ENCODE measurements at places on chromosomes 1 and 21.

GRCh38 chr1:173946380-173946921 lies 29.3 kb upstream of the SERPINC1 start:
- no peak for DNase-seq

DNA sequence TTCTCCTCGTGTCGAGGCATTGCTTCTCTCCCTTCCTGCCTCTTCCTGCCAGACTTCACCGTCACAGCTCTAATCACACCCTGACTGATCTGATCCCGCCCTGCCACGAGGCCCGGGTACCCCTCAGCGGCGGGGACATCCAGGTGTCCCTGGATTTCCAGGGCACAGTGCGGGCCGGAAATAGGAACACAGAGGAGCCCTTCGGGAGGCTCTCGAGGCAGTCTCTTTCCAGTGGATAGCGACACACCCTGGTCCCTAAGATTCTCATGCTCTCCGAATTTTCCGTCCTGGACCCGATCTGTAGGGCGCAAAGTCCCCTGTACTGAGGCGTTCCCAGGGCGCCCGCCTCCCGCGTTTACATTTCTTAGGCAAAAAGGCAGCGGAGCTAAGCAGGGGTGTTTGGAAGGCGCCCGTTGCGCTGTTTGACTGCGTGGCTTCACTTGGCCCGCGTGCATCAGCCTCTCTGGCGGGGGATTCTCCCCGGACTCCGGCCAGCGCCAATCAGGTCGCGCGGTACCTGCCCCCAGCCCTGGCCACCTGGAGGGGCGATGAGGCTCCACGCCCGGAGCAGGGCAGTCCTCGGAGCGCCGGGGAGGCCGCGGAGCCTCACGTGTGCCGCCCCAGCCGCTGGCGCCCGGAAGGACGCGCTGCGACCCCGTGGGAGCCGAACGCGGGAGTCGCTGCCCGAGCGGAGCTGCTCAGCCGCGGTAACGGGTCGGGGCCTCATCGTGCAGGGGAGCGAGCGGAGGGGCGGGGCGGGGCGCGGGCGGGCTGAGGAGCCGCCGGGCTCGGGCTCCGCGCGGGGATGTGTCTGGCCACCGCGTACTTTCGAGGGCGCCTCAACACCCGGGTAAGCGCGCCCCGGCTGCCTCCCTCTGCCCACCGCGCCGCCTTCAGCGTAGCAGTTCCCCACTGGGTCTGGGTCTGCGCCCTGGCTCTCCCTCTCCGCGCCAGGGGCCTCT lies at the start of gene FAM163A:
Gene FAM163A (plus strand): TSS at position 575 of the 962 bp plus-strand sequence. CDS start 69,807 bp downstream, outside the sequence.
- DNase-seq: no peak

DNA sequence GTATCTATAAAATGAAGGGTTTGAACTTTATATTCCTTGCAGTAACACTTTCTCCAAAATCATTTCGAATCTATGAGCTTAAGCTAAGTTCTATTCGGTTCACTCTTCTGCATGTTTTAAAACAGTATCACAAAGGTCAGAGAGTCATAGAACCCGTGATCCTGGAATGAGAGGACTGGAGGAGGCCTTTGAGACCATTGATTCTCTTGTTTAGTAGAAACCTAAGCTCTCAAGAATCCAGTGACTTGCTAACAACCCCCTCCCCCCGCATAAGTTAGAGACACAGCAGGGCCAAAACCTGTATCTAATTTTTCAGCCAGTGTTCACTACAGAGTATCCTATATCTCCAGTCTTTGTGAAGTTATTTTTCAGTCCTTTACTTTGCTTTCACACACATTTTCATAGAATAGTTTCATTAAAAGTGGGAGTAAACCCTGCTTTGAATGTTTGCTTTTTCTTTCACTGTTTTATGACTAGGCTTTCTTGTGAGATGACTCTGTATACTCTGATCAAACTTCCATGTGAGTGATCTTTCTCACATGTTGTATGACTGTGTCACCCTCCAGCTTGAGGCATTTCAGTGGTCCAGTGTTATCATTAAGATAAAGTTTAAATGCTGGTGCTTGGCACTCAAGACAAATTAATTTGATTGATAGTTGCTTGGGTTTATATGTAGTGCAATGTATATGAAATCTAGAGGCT lies 275.4 kb upstream of the SGIP1 start:
- DNase-seq: no peak

- DNase-seq: no peak
These were observed 31.8 kb downstream of the ABCG1 start for GRCh38 chr21:42250422-42251403.

- DNase-seq: no peak
These were observed 105.6 kb upstream of the USH2A start for GRCh38 chr1:216528816-216529215.

DNA sequence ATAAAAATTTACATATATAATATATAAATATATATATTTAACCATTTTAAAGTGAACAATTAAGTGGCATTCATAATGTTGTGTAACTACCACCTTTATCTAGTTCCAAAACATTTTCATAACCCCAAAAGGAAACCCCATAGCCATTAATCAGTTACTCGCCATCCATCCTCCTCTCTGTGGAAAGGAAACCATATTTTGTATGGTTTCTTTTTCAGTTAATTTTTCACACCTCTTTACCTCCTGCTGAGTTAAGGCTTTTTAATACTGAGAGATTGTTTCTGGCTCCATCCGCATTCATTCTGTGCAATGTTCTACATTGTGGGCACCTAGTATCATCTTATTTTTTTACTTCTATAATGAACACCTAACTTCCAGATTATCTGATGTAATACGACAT lies 512.1 kb downstream of the LMO4 start:
- no peak for DNase-seq

- no peak for DNase-seq
These were observed 77.6 kb upstream of the RGS18 start for GRCh38 chr1:192080684-192081083.

DNA sequence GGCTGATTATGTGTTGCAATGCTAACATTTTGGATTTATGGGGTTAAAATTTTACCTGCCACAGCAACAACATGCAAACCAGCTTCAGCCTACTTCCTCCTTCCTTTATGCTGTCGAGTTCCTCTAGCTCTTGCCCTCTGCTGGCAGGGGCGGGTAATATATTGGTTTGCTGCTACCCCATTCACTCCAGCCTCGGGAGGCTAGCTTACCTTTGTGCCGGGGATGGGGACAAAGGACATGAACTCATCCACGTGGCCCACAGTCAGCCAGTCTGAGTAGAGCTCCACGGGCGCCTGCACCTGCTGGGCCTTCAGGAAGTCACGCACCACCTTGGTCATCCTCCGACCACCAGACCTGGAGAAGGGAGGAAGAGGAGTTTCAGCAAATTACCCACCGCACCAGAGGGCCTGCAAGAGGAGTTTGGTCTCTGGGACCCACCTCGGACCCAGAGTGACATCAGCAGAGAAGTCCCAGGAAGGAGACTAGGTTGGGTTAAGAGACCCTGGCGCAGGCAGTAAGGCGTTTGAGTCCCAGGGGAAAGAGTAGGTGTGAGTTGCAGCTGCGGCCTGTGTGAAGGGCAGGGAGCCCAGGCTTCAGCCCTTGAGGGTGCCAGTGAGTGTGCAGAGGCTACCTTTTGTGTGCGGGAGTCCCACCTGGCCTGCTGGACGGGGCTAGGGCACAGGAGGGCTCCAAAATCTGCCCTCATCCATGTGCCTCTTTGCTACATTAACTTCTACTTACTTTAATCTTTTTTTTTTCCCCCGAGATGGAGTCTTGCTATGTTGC lies 21.8 kb upstream of the SDHB start:
- DNase-seq: no peak

GRCh38 chr1:247639381-247639981 lies 34.1 kb downstream of the OR2G3 start:
- DNase-seq: no peak

- DNase-seq: no peak
These were observed 204.4 kb downstream of the GRIK3 start for GRCh38 chr1:36829961-36830360.

DNA sequence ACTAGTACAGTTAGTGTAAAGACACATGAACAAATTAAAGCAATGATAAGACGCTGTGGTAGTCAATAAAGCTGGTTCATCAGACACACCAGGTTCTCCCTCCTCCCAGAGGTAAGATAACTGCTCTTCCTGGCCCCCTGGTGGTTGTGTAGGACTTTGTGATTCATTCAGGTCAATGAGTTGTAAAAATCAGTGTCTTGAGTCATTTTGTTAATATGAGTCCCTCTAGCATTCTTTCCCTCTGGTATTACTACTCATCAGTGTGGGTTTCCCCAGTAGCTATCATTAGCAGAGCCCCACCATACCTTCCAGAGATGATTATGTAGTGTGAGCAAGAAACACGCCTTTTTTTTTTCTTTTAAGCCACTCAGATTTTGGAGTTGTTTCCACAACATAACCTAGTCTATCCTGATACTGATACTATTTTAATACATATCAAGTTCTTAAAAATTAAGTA lies 3.6 kb upstream of the SETDB1 start:
- DNase-seq: no peak

DNA sequence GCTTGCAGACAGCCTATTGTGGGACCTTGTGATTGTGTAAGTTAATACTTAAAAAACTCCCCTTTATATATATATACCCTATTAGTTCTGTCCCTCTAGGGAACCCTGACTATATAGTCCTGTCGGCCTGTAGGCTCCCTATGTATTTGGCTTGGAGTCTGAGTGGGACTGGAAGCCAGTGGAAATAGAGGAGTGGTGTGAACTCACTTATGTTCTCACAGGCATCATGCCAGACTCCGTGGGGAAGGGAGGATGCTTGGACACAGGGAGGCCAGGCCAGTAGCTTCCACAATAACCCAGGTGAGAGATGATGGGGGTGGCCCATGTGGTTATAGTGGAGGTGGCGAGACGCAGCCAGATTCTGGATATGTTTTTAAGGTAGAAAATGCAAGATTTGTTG lies 136.7 kb upstream of the SYT6 start:
- DNase-seq: no peak

- no peak for DNase-seq
These were observed 1.2 kb upstream of the ARPC5 start for GRCh38 chr1:183636783-183637182.

- peak; percentile 55 for DNase-seq
These were observed 343.6 kb downstream of the NPHP4 start for GRCh38 chr1:5648410-5649165.

- no peak for DNase-seq
These were observed 9.5 kb downstream of the CFH start for GRCh38 chr1:196661345-196661744.

DNA sequence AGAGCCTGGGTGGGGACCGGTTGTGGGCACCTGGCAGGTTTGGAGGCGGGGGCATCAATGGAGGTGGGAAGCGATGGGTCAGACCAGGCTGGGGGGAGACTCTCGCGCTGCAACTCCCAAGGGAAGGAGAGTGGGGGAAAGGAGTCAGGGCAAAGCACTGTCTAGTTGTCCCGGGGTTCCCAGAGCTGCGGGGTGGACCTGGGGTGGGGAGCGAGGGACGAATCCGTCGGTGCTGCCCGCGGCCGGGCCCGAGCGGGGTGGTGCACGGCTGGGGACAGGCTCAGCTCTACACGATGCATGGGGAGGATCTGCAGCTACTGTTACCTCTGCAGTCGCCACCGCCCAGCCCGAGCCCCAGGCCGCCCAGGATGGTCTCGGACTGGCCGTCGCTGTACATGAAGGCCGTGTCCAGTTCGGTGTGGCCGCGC lies 427 bp downstream of the AKR7A2 start:
- DNase-seq: no peak

GRCh38 chr1:152328801-152329391 lies 3.9 kb upstream of the FLG start:
- DNase-seq: no peak

DNA sequence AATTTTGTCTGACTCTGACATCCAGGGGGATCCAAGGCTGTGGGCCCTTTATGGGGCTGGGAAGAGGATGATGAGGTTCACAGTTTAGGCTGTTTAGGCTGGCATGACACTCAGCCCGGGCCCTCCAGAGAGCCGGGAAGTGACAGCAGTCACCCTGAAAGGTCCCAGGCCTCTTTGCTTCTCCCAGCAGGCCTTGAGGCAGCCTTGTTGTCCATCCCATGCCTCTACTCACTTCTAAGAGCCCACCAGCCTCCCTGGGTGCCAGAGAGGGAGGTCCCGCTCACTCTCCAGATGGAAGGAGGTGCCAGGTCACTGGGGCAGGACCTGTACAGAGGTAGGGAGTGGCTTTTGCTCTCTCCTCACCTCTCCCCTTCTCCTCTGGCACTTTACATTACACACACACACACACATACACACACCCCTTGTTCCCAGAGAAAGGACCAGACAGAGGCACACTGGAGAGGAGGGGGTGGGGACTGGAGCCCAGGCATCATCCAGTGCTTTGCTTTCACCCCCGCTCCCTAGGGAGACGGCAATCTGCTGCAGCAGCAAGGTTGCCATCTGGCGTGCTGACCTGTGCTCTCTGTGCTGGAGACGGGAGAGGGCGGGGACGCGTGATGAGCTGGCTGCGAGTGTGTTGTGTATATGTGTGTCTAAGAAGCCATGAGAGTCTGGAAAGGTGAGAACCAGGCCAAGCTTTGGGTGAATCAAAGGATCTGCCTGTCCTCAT lies 4.6 kb downstream of the KLHDC8A start:
- DNase-seq: no peak

DNA sequence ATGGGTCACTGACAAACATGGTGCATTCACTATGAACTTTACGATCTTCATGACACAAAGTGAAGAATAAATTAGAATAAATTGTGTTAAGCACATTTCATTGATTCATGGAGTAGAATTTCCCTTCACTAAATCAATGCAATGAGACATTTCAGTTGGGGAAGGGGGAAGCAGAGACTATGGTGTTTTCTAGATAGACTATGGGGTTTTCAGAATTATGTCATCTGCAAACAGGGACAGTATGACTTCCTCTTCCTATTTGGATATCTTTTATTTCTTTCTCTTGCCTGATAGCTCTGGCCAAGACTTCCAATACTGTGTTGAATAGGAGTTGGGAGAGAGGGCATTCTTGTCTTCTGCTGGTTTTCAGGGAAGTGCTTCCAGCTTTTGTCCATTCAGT lies 80.0 kb upstream of the C1orf105 start:
- no peak for DNase-seq

- DNase-seq: no peak
These were observed 7.1 kb downstream of the BLACAT1 start for GRCh38 chr1:205448540-205449253.

DNA sequence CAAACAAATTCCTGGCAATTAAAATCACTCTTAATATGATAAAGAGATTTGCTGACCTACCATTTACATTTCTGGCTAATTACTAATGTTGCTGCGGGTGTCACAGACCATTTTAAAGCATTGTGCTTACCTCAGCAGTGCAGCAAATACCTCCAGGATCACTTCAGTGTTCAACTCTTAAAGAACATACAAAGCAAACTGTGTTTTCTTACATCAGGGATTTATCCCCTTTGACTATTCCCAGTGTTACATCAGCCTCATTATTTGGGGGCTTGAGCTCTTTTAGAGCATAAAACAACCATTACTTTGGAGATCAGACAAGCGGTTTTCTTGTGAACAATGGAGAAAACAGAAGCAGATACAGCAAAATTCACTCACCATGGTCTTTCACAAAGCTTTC lies 185.4 kb downstream of the LYPLAL1 start:
- DNase-seq: no peak

GRCh38 chr1:208254376-208254775 lies 10.2 kb upstream of the PLXNA2 start:
- no peak for DNase-seq

DNA sequence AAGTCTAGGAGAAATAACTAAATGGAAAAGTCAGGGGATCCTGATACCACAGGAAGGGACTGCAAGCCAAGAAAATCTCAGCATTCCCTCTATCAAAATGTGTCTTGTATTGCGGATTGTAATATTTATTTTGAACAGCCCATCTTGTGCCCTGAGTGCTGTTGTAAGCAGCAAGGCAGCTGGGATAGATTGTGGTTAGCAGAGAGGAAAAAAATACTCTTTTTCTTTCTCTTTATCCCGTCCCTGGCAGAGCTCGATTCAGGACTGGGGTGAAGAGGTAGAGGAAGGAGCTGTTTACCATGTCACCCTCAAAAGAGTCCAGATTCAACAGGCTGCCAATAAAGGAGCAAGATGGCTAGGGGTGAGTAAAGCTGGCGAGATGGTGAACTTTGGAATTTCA lies 1.2 kb downstream of the RGL1 start:
- DNase-seq: no peak

All from vagina (tissue), 2 donors.